ENCODE measurements at places on chromosomes 6 and 20. TPM values are rescaled to one million over a fixed set of nuclear protein-coding genes. Genes with fewer than 3 reads are reported as not detected.

Gene LPIN3
- polyA plus RNA-seq, result 4.7 TPM

Gene OLIG3
- polyA plus RNA-seq, result not detected

Gene C6orf118
- polyA plus RNA-seq, result 0.49 TPM

Gene ETV7
- not detected for polyA plus RNA-seq

Gene ESR1
- 2.5 TPM for polyA plus RNA-seq

Gene TMEM200A
- polyA plus RNA-seq, result 10.9 TPM

Gene PI3
- not detected for polyA plus RNA-seq

Gene MPC1
- polyA plus RNA-seq, result 73.8 TPM

Gene SRXN1
- polyA plus RNA-seq, result 7.5 TPM

Gene SLC39A7
- polyA plus RNA-seq, result 65.8 TPM

Data from hindlimb muscle (tissue), 1 donor.